Activated CD4-positive, alpha-beta T cell treated with anti-CD3 and anti-CD28 coated beads, Interleukin-2, Interleukin-6, amounts not matched to agents 100 ng/mL and 50 ng/mL, durations not matched to agents 16 hours and 8 hours (primary cell): ENCODE measurements at places on chromosomes 2 and 18.

- DNase-seq: no peak
These were observed 46.5 kb upstream of the SPAG16 start for GRCh38 chr2:213237787-213238186.

DNA sequence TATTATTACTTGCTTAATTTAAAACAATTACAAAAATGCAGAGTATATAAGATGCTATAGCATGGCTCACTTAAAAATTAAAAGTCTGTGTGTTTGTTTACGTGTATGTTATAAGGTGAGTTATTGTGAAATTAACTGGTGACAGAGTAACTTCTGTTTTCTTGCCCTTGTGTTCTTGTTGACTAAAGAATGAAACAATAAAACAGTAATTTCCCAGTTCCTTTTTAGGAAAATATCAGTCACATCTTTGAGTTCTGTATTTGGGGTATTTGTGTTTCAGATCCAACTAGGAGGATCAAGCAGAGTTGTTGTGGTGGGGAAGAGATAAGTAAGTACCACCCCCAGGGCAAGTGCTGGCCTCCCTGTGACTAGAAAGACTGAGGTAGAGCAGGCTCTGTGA lies 143.6 kb downstream of the CCDC148 start:
- DNase-seq: no peak

DNA sequence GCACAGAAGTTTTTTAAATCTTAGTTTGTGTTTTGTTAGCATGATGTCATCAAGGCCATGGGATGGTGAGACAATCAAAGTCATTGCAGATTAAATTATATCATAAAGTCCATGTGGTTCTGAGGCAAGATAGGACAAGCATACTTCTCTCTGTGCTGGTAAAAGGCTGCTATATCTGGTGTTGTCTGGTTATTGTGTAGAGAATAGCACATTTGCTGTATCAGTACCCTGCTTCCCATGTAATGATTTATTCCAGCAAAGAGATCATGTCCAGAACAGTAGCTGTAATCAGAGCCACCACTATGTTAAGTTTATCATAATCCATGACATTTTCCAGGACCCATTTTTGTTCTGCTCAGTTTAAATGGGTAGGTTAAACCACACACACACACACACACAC lies 123.0 kb downstream of the TTC27 start:
- no peak for DNase-seq

DNA sequence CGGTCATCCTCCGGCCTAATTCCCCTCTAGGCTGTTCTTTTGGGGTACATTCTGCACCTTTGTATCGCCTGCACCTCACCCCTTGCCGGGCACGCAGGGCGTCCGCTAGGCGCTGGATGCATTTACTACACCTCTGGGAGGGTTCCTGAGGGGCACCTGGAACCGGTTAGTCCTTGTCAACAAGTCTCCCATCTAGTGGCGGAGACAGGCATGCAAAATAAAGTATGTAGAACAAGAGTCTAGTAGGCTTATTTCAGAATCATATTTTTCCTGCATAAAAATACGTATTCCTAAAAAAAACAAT lies 705 bp upstream of the TEX261 start:
- peak; percentile 61 for DNase-seq

- no peak for DNase-seq
These were observed 393.5 kb downstream of the ERBB4 start for GRCh38 chr2:212145121-212145520.
